ENCODE measurements at places on chromosomes 16 and 17. TPM values are rescaled to one million over a fixed set of nuclear protein-coding genes. Genes with fewer than 3 reads are reported as not detected.

The UTS2R gene
- polyA plus RNA-seq, result not detected

The ZCCHC14 gene
- 8.9 TPM for polyA plus RNA-seq

The TPSD1 gene
- 0.16 TPM for polyA plus RNA-seq

The ECI1 gene
- polyA plus RNA-seq, result 126 TPM

The KRTAP4-9 gene
- polyA plus RNA-seq, result not detected

The NPIPB9 gene
- polyA plus RNA-seq, result not detected

The PLK1 gene
- 3.3 TPM for polyA plus RNA-seq

The KRTAP9-4 gene
- polyA plus RNA-seq, result not detected

The GNAO1 gene
- polyA plus RNA-seq, result 5.4 TPM

The IL4R gene
- 13.5 TPM for polyA plus RNA-seq

The KIF19 gene
- polyA plus RNA-seq, result 0.90 TPM

The CTRL gene
- 627 TPM for polyA plus RNA-seq

The KRTAP4-4 gene
- polyA plus RNA-seq, result not detected
